ENCODE measurements at places on chromosomes 1 and 21. TPM values are rescaled to one million over a fixed set of nuclear protein-coding genes. Genes with fewer than 3 reads are reported as not detected.

GRCh38 chr21:16264319-16264718, 534.5 kb downstream of the USP25 start:
- H3K4me1 ChIP-seq, result peaks cover 3% of the 10 kb centered on the region
- H3K4me3 ChIP-seq, result no peak overlapping the region
- H3K27me3 ChIP-seq, result no peaks in the 10 kb centered on the region
- DNase-seq, result no peak

- H3K36me3 ChIP-seq, result no peaks in the 10 kb centered on the region
- no peak overlapping the region for H3K27ac ChIP-seq
- H3K4me1 ChIP-seq, result no peaks in the 10 kb centered on the region
- no peaks in the 10 kb centered on the region for H3K27me3 ChIP-seq
- H3K4me3 ChIP-seq, result no peak overlapping the region
- peak; percentile 17 for DNase-seq
These were observed 63.6 kb upstream of the KIF26B start for GRCh38 chr1:245091171-245091621.

DNA sequence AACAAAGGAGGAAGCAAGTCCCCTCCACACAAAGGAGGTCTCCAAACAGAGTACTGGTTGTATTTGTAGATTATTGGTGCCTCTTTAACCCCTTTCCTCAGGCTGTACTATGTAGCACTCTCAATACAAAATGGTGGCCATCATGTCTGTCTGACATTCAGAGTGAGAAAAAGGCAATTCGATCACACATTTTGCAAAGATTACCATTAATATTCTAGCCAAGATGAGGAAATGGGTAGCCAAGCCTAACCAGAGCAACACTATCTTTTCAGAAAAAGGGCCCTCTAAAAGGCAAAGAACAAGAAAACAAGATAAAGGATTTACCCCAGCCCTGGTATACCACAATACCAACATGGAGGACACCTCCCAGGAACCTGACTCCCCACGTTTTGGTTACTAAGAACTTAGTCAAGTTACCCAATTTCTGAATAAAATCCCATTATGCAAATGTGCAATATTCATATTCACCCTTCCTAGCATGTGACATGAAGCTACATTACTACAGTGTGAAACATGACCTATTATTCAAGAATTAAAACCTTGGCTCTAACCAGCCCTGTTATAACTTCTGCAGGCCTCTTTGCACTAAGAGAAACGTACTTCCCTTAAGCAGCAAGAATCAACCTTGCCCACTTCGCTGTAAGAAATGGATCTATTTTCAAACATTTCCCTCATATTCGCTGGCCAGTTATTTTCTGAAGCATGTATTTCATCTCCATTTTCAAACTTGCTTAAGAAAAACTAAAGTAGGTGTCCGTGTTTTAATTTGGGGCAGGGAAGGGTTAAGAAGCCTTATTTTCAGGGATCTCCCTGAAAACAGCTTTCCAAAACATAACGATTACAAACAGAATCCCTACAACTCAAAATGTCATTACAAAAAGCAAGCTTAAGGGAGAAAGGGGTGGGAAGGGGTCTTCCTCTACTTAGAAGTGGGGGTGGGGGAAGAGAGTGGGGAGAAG, 2.1 kb downstream of the KDM5B start:
- peaks cover 23% of the 10 kb centered on the region for H3K4me1 ChIP-seq
- DNase-seq, result no peak
- H3K36me3 ChIP-seq, result no peaks in the 10 kb centered on the region
- peak overlapping the region; percentile 93 for H3K4me3 ChIP-seq
- H3K27me3 ChIP-seq, result no peaks in the 10 kb centered on the region

DNA sequence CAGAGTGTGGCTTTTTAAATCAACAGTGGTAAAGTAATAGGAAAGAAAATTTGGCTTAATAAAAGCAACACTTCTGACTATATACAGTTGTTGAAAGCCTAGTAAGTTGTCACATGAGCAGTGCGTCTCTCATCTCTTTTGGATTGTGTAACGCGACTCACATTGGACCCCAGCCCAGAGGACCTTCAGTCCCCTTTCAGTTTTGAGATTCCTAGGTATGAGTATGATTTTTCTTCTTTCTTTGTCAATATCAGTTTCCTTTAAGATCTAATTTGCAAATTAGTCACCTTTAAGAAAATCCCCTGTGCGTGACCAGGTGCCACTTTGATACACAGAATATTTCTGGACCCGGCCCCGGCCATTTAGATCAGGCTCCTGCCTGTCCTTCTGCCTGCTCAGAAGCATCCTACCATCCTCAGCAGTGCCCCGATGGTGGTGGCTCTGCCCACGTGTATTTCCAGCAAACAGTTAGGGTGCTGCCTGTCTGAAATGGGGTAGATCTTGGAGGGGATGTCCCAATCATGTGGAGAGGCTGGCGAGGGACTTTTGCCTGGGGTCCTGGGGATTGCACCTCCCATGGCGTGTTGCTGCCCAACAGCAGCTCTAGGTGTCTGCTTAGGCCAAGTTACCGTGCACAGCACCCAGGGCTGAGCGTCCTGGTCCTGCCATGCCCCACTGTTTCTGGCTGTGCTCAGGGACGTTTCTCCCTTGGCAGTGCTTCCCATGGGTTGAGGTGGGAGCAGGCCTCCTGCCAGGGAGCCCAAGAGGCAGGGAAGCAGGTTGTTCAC, 21.1 kb downstream of the SNAP47 start:
- no peak overlapping the region for H3K27ac ChIP-seq
- H3K4me1 ChIP-seq, result peaks cover 8% of the 10 kb centered on the region
- peaks cover 15% of the 10 kb centered on the region for H3K36me3 ChIP-seq
- H3K27me3 ChIP-seq, result no peaks in the 10 kb centered on the region

- no peak overlapping the region for H3K27ac ChIP-seq
- H3K4me1 ChIP-seq, result no peaks in the 10 kb centered on the region
- no peak overlapping the region for H3K4me3 ChIP-seq
- no peak for DNase-seq
These were observed 241.0 kb downstream of the SDCCAG8 start for GRCh38 chr1:243496806-243497205.

DNA sequence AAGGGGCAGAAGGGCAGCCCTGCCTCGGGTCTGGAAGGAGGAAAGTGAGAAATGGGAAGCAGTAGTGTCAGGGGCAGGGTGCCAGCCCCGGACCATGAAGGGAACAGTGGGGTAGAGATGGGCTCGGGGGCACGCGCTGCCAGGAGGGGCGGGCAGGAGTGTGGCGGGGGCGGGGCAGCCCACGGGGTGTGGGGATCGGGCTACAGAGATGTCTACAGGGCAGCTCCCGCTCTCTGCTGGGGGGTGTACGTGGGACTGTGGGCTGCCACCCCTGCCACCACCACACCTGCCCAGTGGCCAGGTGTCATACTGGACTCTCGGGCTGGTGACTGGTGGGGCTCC, 7.4 kb downstream of the ARHGEF16 start:
- H3K27me3 ChIP-seq, result no peaks in the 10 kb centered on the region
- no peak for DNase-seq
- H3K4me3 ChIP-seq, result no peak overlapping the region
- no peaks in the 10 kb centered on the region for H3K36me3 ChIP-seq
- no peak overlapping the region for H3K27ac ChIP-seq

S100A9 gene
- 1.3 TPM for total RNA-seq

GRCh38 chr21:14491269-14491681, 54.8 kb downstream of the SAMSN1 start:
- no peaks in the 10 kb centered on the region for H3K36me3 ChIP-seq
- H3K4me1 ChIP-seq, result no peaks in the 10 kb centered on the region
- H3K27ac ChIP-seq, result no peak overlapping the region

IRF6 gene
- 1.4 TPM for total RNA-seq

- no peaks in the 10 kb centered on the region for H3K36me3 ChIP-seq
- peaks cover 11% of the 10 kb centered on the region for H3K4me1 ChIP-seq
- H3K27me3 ChIP-seq, result no peaks in the 10 kb centered on the region
These were observed 77.4 kb downstream of the S1PR1 start for GRCh38 chr1:101314244-101314643.

RCAN3 gene
- total RNA-seq, result 8.4 TPM

- no peak overlapping the region for H3K4me3 ChIP-seq
- DNase-seq, result no peak
- peaks cover 10% of the 10 kb centered on the region for H3K4me1 ChIP-seq
- no peaks in the 10 kb centered on the region for H3K27me3 ChIP-seq
- no peak overlapping the region for H3K27ac ChIP-seq
These were observed 146.6 kb downstream of the TLR5 start for GRCh38 chr1:222996310-222996975.

- no peaks in the 10 kb centered on the region for H3K27me3 ChIP-seq
- no peak for DNase-seq
- H3K4me3 ChIP-seq, result no peak overlapping the region
- H3K36me3 ChIP-seq, result peaks cover 60% of the 10 kb centered on the region
- no peak overlapping the region for H3K27ac ChIP-seq
- no peaks in the 10 kb centered on the region for H3K4me1 ChIP-seq
These were observed 10.2 kb downstream of the ZMPSTE24 start for GRCh38 chr1:40268211-40268610.

DNA sequence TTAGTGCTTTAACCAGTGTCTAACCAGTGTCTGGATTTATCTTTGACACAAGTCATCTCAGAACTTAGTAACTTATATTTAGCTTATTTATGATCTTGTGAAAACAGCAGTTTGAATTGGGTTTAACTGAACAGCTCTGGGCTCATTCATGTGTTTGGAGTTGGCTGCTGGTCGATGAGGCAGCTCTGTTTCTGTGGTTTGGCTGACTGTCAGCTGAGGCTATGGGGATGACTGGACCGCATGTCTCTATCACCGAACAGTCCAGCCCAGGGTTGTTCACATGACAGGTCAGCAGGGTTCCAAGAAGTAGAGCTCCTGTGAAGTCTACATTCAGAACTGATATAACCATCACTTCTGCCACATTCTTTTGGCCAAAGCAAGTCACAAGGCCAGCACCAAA, 29.1 kb upstream of the C21orf91 start:
- H3K4me1 ChIP-seq, result no peaks in the 10 kb centered on the region
- DNase-seq, result no peak
- no peak overlapping the region for H3K4me3 ChIP-seq
- H3K27me3 ChIP-seq, result no peaks in the 10 kb centered on the region
- no peaks in the 10 kb centered on the region for H3K36me3 ChIP-seq

PCP4L1 gene
- 0.21 TPM for total RNA-seq

PTTG1IP gene
- 218 TPM for total RNA-seq

ZNF683 gene
- total RNA-seq, result not detected

DNA sequence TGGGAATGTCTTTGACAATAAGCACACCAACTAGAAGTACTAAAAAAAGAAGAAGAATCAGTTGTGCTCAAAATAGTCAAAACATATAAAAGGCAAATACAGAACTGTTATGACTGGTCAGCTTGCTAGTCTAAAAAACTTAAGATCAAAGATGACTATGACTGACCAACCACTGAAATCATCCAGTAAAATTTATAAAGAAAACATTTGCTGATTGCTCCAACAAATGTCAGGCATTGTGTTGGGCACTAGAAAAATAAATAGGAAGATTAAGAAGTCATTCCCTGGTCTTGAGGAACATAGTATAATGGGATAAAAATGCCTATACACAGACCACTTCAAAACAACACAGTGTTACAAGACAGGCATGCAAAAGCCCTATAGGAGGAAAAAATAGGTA, 9.3 kb upstream of the ANGPTL3 start:
- no peak for DNase-seq
- H3K4me1 ChIP-seq, result no peaks in the 10 kb centered on the region
- no peak overlapping the region for H3K4me3 ChIP-seq
- no peak overlapping the region for H3K27ac ChIP-seq

DNA sequence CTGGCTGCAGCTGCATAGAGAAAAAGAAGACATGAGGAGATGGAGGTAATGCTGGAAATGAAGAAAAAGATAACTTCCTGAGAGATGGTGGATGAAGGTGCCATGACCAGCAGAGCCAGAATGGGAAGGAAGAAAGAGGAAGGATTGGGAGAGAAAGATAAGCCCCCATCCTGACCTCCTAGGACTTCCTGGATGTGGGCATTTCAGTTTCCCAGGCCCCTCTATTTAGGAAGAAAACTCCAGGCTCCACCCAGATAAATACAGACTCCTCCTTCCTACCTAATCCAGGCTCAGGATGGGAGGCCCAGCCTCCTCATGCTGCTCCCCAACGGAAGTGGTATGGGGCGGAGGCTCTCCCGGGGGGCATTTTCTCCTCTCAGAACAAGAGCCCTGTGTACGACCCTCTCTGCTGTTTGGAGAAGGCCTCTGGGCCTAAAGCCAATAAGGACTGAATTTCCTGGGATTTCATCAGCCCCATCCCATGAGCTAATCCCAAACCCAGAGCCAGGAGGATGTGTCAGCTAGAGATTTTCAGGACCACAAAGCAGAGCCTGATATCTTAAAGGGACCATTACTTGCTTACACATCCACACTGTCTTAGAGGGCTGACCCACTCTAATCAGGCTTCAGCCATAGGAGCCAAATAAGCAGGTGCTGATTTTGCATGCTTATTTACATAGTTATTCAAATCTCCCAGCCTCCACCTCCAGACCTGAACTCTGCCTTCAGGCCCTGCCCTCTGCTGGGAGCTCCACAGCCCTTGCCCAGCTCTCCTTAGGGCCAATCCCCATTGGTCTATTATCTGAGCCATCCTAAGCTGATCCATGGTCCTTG, 5.1 kb upstream of the ARHGEF2 start:
- no peaks in the 10 kb centered on the region for H3K36me3 ChIP-seq
- H3K27me3 ChIP-seq, result no peaks in the 10 kb centered on the region
- H3K27ac ChIP-seq, result no peak overlapping the region
- H3K4me3 ChIP-seq, result no peak overlapping the region
- DNase-seq, result no peak

DNA sequence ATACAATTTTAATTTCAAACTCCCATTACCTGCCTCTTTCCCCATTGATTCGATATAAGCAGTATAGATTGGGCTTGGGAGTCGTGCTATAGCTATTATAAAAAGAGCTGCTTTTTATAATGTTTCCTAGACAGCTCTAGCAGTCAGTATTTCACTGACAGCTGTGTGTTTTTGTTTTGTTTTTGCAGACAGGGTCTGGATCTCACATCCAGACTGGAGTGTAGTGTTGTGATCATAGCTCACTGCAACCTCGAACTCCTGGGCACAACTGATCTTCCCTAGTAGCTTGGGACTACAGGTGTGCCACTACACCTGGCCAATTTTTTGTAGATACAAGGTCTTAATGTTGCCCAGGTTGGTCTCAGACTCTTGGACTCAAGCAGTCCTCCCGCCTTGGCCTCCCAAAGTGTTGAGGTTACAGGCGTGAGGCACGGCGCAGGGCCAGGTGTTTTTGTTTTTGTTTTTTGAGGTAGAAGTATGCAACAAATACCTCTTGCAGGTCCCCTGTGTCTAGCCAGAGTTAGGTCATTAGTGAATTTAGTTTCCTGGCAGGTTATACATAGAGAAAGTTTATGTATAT, 1.7 kb downstream of the NASP start:
- H3K4me1 ChIP-seq, result peaks cover 12% of the 10 kb centered on the region
- H3K4me3 ChIP-seq, result peak overlapping the region; percentile 94
- DNase-seq, result no peak
- no peaks in the 10 kb centered on the region for H3K27me3 ChIP-seq

DNA sequence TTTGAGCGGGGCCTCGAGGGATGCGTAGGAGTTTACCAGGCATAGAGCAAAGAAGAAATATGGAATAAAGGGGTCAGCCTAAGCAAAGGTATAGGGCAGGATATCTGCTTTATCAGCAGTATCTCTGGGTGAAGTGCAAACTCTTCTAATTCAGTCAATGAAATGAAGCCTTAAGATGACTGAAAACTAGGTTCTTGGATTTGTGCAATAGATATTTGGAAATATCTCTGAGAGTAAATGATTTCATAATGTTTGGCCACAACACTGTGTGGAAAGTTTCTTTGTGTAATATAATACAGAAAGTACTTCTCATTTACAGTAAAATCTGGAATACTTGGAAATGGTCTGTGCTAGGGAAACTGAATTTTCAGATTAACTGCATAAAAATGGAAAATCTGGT, 26.1 kb downstream of the KCNJ15 start:
- no peak overlapping the region for H3K27ac ChIP-seq
- no peak for DNase-seq
- H3K36me3 ChIP-seq, result no peaks in the 10 kb centered on the region
- no peaks in the 10 kb centered on the region for H3K27me3 ChIP-seq
- no peak overlapping the region for H3K4me3 ChIP-seq

Measured in cardiac muscle cell (in vitro differentiated cells and primary cell).